ENCODE measurements at places on chromosomes 3 and 15.

- no peak for DNase-seq
Measured at GRCh38 chr3:9121366-9122001, 128.0 kb downstream of the SRGAP3 start.

- DNase-seq = no peak
Measured at GRCh38 chr3:14774431-14774830, 44.3 kb upstream of the FGD5 start.

DNA sequence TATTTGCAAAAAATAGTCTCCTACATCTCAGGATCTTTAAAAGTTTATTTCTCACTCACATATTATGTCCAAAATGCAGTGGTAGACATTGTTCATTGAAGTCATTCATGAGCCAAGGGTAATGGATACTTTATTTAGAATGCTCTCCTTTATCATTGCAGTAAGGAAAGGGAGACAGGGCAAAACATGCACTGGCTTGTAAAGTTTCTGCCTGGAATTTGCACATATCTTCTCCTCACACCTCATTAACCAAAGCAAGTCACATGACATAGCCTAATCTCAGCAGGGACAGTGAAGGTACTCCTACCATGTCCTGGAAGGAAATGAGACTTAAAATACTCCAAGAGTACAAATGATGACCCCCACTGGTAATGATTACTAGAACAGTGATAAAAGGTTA, 333.7 kb upstream of the EPHA3 start:
- no peak for DNase-seq

DNA sequence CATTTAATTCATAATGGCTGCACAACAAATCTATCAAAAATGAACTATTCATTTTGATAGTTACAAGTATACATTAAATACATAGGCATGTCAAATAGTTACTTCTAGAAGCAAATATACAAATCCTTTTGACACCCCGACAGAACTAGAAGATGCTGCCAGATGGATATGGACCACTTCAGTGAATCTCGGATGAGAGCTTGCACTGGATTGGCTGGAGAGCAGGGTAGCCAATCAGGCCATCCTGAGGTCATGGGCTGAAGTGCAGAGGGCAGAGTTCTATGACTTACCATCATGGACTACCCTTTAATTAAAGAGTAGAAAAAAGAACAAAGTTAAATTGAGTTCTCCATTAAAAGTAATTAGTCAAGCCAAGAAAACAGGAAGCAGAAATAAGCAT, 8.3 kb downstream of the CCNL1 start:
- no peak for DNase-seq

GRCh38 chr3:71160785-71161546, 422.6 kb downstream of the FOXP1 start:
- no peak for DNase-seq

GRCh38 chr15:44490622-44491021, 46.3 kb upstream of the EIF3J start:
- DNase-seq = no peak

Data from SK-MEL-5 (cell line).